ENCODE measurements at places on chromosomes 1 and 21. TPM values are rescaled to one million over a fixed set of nuclear protein-coding genes. Genes with fewer than 3 reads are reported as not detected.

GRCh38 chr1:210250665-210250997, 18.0 kb downstream of the SERTAD4 start:
- DNase-seq: no peak
- H3K27ac ChIP-seq: no peak overlapping the region
- no peaks in the 10 kb centered on the region for H3K36me3 ChIP-seq
- H3K4me3 ChIP-seq: peak overlapping the region; percentile 60

DNA sequence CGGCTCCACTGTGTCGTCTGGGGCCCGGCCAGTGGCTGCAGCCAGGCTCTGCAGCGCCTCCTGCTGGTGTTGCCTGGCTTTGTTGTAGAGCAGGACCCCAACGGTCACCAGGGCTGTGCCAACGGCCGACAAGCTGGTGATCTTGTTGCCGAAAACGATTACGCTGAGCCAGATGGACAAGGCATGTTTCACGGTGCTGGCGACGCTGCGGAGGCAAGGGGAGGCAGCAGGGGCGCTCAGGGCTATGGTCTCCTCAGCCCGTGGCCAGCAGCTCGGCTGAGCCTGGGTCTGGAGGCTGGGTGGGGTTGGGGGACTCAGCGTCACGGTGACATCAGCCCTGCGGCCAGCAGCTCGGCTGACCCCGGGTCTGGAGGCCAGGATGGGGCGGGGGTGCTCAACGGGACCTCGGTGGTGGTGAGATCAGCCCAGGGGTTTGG, 7.0 kb upstream of the CDK11B start:
- no peak for DNase-seq
- no peaks in the 10 kb centered on the region for H3K27me3 ChIP-seq
- H3K4me1 ChIP-seq: no peaks in the 10 kb centered on the region
- H3K4me3 ChIP-seq: no peak overlapping the region
- peaks cover 63% of the 10 kb centered on the region for H3K36me3 ChIP-seq
- H3K27ac ChIP-seq: no peak overlapping the region

- H3K4me3 ChIP-seq: no peak overlapping the region
- peaks cover 35% of the 10 kb centered on the region for H3K36me3 ChIP-seq
- H3K4me1 ChIP-seq: peaks cover 64% of the 10 kb centered on the region
Measured at GRCh38 chr1:183144752-183145151, 41.3 kb upstream of the LAMC2 start.

DNA sequence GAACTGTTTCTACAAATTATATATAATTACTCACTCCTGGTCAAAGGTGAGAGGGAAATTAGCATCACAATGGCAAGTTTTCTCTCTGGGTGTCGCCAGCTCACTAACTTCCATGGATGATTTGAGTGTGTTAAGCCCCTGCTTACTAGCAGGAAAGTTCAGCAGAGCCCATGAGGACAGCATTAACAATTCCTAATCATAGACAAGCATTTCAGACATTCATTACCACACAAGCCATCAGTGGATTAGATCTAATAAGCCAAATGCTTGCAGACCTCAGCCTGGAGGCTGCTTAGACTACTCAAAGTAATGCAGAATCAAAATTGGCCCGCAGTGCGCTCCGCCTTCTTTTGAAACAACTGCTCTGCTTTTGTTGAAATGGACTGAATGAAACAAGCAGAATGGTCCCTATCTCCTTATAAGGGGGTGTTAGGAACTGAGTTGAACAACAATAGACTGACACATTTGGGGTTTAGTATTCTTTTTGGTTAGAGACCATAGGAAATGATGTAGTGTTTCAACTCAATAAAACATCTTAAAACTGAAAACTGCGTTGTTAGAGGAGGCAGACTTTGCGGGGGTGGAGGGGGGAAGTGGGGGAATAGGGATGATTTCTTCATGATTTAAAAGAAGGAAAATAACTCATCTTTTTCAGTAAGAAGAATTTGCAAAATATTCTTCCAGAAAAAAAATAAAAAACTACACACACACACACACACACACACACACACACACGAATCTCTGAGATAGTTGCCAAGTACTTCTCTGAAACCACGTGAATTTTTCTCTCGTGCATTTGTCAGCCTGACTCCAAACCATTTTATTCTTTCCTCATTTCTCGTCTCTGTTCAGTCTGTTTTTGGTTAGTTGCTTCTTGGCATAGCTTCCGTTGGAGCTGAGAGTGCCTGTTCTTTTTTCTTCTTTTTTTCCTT, 54.6 kb downstream of the GORAB start:
- DNase-seq: no peak
- no peaks in the 10 kb centered on the region for H3K36me3 ChIP-seq
- H3K27me3 ChIP-seq: peaks cover 7% of the 10 kb centered on the region
- H3K4me1 ChIP-seq: peaks cover 4% of the 10 kb centered on the region

DNA sequence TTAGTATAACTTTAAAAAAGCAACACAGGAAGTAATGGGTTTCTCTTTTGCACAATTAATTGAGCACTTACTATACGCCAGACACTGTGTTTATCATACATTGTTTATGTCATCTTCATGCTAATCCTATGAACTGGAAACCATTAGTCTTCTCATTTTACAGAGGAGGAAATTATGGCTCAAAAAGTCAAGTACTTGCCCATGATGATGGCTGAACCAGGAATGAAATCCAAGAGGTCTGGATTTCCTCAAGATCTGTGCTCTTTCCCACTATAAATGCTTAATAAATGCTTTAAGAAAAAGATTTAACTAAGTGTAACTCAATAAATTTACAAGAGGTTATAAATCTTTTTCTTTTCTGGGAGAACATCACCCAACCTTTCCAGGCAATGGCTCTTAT, 303.7 kb upstream of the RRP15 start:
- H3K27ac ChIP-seq: no peak overlapping the region
- H3K36me3 ChIP-seq: no peaks in the 10 kb centered on the region
- DNase-seq: no peak
- no peak overlapping the region for H3K4me3 ChIP-seq

Gene IKBKE
- 2.5 TPM for total RNA-seq

DNA sequence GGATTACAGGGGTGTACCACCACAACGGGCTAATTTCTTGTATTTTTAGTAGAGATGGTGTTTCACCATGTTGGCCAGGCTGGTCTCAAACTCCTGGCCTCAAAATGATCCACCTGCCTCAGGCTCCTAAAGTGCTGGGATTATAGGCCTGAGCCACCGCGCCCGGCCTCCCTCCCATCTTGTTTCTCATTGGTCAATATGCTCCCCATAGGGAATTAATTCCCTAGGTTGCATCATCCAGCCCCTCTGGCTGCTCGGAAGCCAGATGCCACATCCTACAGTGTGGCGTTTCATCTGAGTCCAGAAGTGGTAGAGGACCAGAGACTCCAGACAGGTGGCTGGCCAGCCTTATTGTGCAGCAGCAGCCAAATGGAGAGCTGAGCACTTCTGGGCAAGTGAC, 11.5 kb upstream of the VASH2 start:
- no peaks in the 10 kb centered on the region for H3K4me1 ChIP-seq
- no peak overlapping the region for H3K4me3 ChIP-seq
- no peaks in the 10 kb centered on the region for H3K27me3 ChIP-seq
- no peak for DNase-seq

- H3K36me3 ChIP-seq: no peaks in the 10 kb centered on the region
- no peak overlapping the region for H3K27ac ChIP-seq
- DNase-seq: no peak
- H3K27me3 ChIP-seq: peaks cover 34% of the 10 kb centered on the region
Measured at GRCh38 chr1:54792686-54793282, 8.3 kb downstream of the TTC22 start.

Gene ASTN1
- 2.2 TPM for total RNA-seq

DNA sequence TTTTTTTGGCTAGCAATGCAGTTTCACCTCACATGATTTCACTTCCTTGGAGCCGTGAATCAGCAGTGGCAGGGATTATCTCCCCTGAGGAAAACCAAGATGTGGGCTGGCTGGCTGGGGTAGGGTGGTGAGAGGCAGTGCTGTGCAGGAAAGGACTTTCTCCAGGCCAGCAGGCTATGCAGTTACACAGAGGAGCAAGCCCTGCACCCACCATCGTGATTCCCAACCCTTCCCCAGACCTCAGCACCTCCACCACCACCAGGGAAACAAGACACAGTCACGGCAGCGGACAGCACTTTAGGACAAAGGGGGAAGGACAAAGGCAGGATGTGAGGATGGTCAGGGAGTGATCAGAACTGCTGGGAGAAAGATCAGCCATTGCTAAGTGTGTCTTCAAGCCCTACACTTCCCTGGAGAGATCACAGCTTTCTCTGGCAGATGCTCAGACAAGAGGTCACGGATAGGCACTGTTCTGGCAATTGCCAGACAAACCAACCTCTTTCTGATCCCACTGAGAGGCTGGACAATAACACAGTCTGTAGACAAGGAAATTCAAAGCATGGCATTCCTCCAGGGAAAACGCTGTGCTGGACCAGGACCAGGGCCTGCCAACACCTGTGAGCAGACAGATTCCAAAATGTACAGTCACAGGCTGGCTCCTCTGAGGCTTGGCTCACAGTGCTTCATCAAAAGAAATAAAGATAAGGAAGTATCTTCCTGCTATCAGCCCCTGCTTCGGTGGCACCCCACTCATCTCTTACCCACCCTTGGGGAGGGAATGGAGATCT, 509.4 kb downstream of the SMYD3 start:
- H3K4me1 ChIP-seq: no peaks in the 10 kb centered on the region
- no peaks in the 10 kb centered on the region for H3K36me3 ChIP-seq
- no peaks in the 10 kb centered on the region for H3K27me3 ChIP-seq
- no peak for DNase-seq
- H3K27ac ChIP-seq: no peak overlapping the region

DNA sequence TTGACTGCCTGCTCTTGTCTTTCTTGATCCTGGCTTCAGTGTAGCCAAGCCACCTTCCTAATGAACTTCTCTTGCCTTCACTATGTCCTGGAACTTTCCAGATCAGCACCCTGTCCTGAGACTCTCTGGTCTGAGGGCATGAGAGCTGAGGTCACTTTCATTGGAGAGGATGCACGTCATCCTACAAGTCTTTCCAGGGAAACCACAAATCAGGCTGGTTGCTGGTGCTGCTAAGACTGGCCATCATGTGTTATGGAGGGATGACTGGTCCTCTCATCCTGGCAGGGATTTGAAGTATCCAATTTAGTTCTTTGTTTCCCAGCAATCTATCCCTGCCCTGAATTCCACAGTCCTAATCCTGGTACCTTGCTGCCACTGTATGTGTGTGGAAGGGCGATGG, 228.6 kb downstream of the GPATCH2 start:
- no peak for DNase-seq
- H3K4me3 ChIP-seq: no peak overlapping the region
- no peaks in the 10 kb centered on the region for H3K27me3 ChIP-seq
- no peaks in the 10 kb centered on the region for H3K36me3 ChIP-seq
- H3K4me1 ChIP-seq: peaks cover 16% of the 10 kb centered on the region

- H3K4me3 ChIP-seq: no peak overlapping the region
- no peaks in the 10 kb centered on the region for H3K27me3 ChIP-seq
- no peaks in the 10 kb centered on the region for H3K36me3 ChIP-seq
Measured at GRCh38 chr21:16125274-16125673, 395.5 kb downstream of the USP25 start.

GRCh38 chr1:214419650-214420049, 131.8 kb downstream of the PTPN14 start:
- H3K4me3 ChIP-seq: no peak overlapping the region
- DNase-seq: no peak
- no peak overlapping the region for H3K27ac ChIP-seq
- no peaks in the 10 kb centered on the region for H3K36me3 ChIP-seq
- no peaks in the 10 kb centered on the region for H3K27me3 ChIP-seq

DNA sequence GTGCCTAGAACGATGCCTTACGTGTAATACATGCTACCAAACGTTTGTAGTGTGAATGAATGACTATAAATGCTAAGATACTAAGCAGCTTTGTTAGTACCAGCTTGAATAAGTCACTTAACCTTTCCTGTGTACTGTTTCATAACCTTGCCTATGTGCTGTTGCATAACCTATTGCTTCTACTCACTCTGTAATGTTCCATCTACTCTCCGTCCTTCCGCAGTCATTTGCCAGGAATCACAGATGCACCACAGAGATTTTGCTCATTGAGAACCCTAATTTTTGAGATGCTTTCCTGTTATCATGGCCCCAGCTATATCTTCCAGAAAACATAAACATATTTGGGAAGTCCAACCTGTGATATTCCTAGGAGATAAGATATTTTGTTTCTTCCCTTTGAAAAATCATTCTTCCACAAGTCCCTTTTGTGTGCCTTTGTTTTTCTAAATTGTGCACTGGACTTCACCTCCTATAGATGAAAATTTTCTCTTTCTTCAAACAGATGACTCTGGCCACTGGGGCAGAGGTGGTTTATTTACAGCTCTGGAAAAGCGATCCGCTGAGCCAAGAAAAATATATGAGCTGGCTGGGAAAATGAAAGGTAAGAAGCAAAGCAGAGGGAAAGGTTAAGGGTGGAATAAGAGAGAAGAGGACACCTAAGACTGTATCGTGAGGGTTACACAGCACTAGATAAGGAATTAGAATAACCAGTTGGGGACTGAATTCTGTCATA, 44.8 kb downstream of the CHD1L start:
- H3K27me3 ChIP-seq: no peaks in the 10 kb centered on the region
- H3K4me3 ChIP-seq: no peak overlapping the region
- peaks cover 93% of the 10 kb centered on the region for H3K36me3 ChIP-seq
- no peak overlapping the region for H3K27ac ChIP-seq
- DNase-seq: no peak
